SHP77 treated with DMSO at 0.1 percent for 48 hours (cell line): ENCODE measurements at places on chromosomes 4 and X.

GRCh38 chrX:97846718-97847237, 963.1 kb downstream of the RPA4 start:
- DNase-seq, result no peak

GRCh38 chr4:176656108-176656507, 136.6 kb downstream of the VEGFC start:
- DNase-seq, result no peak

GRCh38 chr4:110510277-110510676, 34.3 kb downstream of the ENPEP start:
- no peak for DNase-seq

GRCh38 chr4:158814636-158815330, 46.0 kb downstream of the FNIP2 start:
- DNase-seq, result no peak

GRCh38 chrX:150316564-150316963, 46.6 kb upstream of the MAMLD1 start:
- DNase-seq, result no peak

- no peak for DNase-seq
Observed at GRCh38 chrX:12139934-12140611, 1.8 kb downstream of the FRMPD4 start.

- DNase-seq, result no peak
Observed at GRCh38 chr4:101960431-101960830, 169.9 kb downstream of the BANK1 start.

- DNase-seq, result no peak
Observed at GRCh38 chr4:26826721-26827120, 33.9 kb upstream of the STIM2 start.

GRCh38 chrX:1336948-1337779, 579 bp downstream of the IL3RA start:
- DNase-seq, result no peak

GRCh38 chrX:149506349-149506748, 1.2 kb upstream of the IDS start:
- no peak for DNase-seq

GRCh38 chr4:41670982-41671381, 77.5 kb downstream of the PHOX2B start:
- no peak for DNase-seq

DNA sequence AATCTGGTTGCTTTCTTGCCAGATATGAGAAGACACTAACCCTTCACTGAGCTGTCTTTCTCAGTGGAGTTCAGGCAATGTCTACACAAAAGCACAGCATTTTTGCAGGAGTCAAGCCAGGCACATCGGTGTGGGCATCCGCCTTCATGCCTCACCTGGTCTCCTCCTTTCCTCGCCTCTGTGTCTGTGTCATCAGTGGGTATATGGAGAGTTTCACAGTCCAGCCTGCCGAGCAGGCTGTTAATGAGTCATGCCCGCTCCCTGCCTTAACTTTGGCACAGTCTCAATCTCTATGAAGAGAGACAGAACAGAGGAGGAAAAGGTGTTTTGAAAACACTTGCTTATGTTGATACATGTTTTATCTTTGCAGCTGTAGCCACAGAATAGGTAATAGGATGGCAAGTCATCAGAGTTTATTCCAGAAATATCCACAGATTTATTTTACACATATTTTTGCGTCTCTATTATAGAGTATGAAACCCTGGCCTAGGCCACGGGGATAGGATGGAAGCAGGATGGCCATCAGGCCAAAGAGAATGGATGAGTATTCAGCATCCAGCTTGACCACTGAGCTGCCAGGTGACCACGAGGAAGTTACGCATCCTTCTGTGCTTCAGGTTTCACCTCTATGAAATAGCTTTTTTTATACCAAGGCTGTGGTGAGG, 32.8 kb upstream of the MAML3 start:
- no peak for DNase-seq

DNA sequence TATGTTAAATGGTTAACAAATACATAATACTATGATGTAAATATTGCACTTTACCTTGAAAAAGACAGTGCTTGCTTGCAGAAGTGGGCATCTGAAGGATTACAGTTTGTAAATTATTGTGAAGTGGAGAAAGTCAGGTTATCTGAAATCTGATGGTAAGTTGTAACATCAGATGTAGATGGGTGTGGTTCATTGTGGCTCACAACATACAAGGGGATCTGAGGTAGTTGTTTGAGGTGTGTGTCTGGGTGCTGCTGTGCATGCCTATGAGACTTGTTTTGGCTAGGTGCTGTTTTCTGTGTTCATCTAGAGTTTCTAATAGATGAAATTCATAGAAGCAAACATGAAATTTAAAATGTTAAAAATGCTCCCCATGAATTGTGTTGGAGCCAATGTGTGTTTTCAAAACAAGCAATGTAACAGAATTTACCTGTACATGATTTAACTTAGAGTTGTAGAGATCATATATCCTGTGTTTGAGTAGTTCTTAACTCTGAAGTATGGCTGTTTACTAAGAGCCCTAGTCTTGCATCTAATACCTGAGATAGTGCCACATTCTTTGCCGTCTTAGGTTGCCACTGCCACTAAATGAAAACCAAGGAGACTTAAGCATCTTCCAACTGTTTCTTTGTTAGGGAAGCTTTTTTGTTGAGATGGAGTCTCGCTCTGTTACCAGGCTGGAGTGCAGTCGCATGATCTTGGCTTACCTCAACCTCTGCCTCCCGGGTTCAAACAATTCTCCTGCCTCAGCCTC, 11.9 kb upstream of the NDUFC1 start:
- no peak for DNase-seq

DNA sequence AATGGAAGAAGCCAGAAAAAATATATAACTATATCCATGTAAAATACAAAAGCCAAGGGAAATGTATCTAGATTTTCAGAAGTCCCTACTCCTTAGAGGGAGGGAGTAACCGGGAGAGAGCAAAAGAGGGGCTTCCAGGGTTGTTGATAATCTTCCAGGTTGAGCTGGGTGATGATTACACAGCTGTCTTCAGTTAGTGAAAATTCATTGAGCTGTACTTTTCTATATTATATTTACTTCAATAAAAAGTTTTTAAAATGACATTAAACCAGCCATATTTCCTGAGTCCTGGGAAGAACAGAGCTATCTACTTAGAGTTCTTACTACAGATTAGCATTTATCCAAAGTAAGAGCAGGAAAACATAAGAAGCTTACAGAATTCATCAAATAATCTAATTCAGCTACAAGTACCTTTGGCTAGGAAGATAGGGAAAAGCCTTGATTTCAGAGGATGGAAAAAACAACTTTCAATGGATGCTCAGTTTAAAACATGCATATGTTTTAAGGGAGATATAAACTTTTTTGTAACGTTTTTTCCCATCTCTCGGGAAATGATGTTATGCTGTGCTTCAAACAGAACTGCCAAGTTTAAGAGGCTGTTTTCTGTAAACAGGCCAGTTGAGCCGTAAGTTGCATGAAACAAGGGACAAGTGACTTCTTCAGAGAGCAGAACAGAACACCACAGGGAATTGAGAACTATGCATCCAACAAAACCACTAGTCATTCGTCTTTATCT, 204.6 kb downstream of the SCFD2 start:
- no peak for DNase-seq

DNA sequence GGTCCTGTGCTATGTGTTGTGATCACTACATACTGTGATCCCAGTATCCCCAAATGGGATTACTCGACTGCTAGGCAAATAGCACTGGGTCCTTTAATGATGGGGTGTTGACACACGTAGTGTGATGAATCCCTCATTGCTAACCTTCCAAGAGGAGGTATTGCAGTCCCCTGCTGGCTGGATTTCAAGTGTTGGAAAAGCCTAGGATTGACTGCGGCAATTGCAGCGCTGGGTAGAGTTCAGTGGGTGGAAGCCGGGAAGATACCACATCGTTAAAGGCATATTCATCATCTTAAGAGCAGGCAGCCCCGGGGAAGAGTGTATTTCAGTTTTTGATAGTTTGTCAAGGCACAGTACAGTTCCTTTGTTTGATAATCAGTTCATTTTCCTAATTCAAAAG, 159.9 kb downstream of the TRIML1 start:
- DNase-seq, result peak; percentile 61

GRCh38 chr4:189660722-189661360, 279.8 kb upstream of the FRG1 start:
- no peak for DNase-seq

DNA sequence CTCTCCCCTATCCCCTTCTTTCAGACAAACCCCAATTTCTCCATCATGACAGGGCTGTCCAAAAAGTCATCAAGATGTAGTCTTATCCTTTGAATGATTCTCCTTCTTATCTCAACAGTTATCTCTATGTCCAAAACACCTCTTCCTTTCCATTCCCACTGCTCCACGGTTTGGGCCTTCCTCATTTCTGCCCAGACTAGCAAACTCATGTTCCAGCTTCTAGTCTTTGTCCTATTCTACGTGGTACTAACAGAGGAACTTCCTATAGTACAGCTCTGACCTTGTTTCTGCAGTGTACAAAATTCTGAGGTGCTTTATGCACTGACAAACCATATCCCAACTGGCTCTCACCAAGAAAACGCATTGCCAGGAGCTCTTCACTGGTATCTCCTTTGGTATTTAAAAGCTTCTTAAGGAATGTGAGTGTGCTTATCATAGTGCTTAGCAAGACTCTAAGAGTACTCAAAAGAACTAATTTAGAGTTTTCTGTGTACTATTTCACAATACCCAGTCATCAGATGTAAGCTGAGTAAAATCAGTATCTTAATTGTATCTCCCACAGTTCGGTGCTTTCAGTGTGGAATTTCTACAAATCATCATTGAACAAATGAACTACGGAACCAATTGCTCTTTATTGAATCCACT, 65.5 kb downstream of the MAML3 start:
- no peak for DNase-seq

- DNase-seq, result no peak
Observed at GRCh38 chr4:109649872-109650271, 53.4 kb downstream of the CASP6 start.

DNA sequence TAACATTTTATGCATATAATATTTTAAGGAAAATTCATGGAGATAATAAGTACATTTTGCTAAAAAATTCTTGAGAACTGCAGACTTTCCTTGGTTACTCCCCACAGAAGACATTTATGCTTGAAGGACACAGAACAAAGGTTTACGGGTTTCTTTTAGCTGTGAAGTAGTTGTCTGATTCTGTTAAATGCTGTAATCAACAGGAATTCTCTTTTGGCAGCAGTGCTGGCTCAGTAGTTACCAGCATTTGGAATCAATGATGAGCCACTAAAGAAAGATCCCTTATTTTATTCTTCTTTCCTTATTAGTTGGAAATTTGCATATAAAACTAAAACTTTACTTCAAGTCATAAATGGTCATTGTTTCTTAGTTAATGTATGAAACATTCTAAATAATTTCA, 199.3 kb upstream of the FAT4 start:
- no peak for DNase-seq

GRCh38 chrX:14673764-14674163, 144.4 kb downstream of the GLRA2 start:
- no peak for DNase-seq

DNA sequence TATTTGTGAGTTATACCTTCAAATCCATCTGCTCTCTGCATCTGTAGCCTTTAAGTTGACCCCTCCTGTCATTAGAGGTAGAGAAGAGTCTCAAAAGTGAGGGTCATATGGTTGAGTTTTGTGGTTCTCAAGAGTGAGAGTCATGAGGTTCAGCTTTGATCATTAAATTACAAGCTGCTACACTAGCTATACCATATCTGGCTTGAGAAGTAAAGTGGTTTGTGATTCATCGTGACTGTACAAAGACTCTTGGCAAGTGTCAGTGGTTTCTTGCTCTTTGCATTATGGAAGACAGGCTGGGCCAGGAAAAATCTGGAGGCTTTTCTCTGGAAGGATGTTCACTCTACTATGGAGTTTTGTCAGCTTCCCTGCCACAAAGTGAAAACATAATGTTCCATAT, 170.6 kb downstream of the ZC4H2 start:
- no peak for DNase-seq

DNA sequence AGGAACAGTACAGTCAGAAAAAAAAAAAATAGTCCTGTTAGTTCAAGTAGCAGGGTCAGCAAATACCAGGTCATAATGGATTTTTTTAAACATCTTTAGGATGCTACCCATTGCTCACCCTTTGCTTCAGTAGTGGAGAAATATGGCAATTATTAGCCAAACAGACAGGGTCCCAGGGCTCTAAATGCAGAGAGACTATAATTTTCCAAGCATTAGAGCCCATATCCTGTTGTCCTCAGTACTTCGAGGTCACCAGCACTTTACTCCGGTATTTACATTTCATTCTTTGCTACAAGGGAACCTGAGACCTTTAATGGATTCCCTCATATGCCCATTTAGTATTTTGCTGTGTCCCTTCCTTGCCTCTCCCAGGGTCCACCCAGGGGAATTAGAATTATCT, 1562.9 kb upstream of the TENM3 start:
- no peak for DNase-seq

- DNase-seq, result no peak
Observed at GRCh38 chr4:1993169-1993516, 15.6 kb downstream of the NELFA start.

DNA sequence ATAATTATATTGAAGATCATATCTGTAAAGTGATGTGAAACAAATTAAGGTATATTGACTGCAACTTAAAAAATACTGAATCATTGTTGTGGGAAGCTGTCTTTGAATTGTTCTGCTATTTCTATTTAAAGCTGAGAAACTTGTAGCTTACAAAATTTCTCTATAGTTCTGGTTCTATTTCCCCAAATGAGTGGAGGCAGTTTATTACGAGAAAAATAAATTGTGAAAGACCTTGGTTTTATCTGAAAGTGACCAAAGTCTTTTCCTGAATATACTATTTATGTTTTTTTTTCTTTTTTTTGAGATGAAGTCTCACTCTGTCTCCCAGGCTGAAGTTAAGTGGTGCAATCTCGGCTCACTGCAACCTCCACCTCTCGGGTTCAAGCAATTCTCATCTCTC, 165.4 kb downstream of the SH3BGRL start:
- no peak for DNase-seq

- no peak for DNase-seq
Observed at GRCh38 chrX:2934715-2935710, 5.9 kb upstream of the ARSD start.

DNA sequence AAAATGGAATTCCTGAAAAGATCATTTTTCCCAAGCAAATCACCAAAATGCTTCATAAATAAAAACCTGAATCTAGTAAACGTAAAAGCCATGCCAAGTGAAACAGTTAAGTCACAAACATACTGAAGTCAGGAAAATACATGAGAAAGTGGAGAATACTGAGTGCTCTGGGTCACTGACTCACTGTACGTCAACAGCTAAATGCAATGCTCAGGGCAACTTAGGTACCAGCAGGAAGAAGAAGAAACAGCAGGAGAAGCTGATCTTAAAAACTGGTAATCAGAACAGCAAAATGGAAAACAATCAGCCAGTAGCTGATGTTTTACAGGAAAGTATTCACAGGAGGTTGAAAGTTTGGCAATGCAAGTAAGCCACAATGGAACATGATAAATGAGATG, 252.6 kb upstream of the ETNPPL start:
- DNase-seq, result no peak

- DNase-seq, result peak; percentile 75
Observed at GRCh38 chrX:63350941-63351616, at the start of gene SPIN4. TSS of gene SPIN4 (minus strand) at chrX:63351332. CDS start at chrX:63350819, 513 bp downstream.

DNA sequence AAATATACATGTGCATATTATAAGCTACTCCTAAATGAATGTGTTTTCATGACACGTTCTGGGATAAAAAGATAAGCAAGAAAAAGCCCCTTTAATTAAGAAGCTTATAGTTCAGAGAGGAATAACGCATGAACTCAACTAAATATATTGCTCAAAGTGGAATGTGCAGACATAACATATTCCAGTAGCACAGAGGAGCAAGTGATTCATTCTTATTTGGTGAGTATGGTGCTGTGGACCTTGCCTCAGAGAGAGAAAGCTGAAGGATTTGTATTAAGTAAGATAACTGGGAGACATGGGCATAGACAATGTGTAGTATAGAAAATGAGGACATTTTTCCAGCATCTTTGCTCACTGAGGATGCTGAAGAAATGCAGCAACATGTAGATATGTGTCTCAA, 76.8 kb downstream of the CFAP299 start:
- DNase-seq, result no peak
